Osteoblast (primary cell): ENCODE measurements at places on chromosomes 3 and 15. TPM values are rescaled to one million over a fixed set of nuclear protein-coding genes. Genes with fewer than 3 reads are reported as not detected.
A peak's percentile ranks its signal among the peaks of the same experiment; 100 is the strongest.

- H3K4me3 ChIP-seq = no peak overlapping the region
- H3K27me3 ChIP-seq = no peaks in the 10 kb centered on the region
- peaks cover 20% of the 10 kb centered on the region for H3K36me3 ChIP-seq
- peak overlapping the region; percentile 60 for H3K27ac ChIP-seq
- DNase-seq = peak; percentile 77
Measured at GRCh38 chr3:52570076-52570475, 33.7 kb downstream of the UQCC5 start.

DNA sequence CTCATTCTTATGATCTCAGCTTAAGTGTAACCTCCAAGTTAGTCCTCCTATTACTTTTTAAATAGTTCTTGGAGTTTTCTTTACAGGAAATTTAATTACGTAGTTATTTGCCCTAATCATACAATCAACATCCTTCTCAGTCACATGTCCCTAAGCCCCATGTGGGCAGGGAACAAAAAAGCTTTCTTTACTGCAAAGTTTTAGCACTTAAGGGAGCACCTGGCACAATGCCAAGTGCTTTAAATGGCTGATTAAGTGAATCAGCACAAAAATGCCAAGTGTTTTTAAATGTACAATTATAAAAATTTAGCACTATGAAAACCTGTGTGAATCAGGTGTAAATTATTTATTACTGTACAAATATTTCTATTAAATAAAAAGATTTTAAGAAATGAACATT, 445.3 kb downstream of the C3orf38 start:
- no peaks in the 10 kb centered on the region for H3K36me3 ChIP-seq
- H3K4me3 ChIP-seq = no peak overlapping the region
- H3K27me3 ChIP-seq = no peaks in the 10 kb centered on the region
- no peak for DNase-seq
- H3K27ac ChIP-seq = no peak overlapping the region
- H3K4me1 ChIP-seq = no peaks in the 10 kb centered on the region

- no peak overlapping the region for H3K27ac ChIP-seq
- H3K4me1 ChIP-seq = no peaks in the 10 kb centered on the region
- DNase-seq = no peak
- no peaks in the 10 kb centered on the region for H3K27me3 ChIP-seq
Measured at GRCh38 chr3:182397164-182397563, 396.1 kb upstream of the ATP11B start.

- no peaks in the 10 kb centered on the region for H3K4me1 ChIP-seq
- DNase-seq = no peak
- no peak overlapping the region for H3K27ac ChIP-seq
- no peaks in the 10 kb centered on the region for H3K27me3 ChIP-seq
- H3K36me3 ChIP-seq = no peaks in the 10 kb centered on the region
- no peak overlapping the region for H3K4me3 ChIP-seq
Measured at GRCh38 chr3:117217355-117217754, 507.8 kb downstream of the TUSC7 start.

GRCh38 chr15:57421110-57421509, 44.8 kb downstream of the CGNL1 start:
- no peak overlapping the region for H3K27ac ChIP-seq
- peaks cover 11% of the 10 kb centered on the region for H3K27me3 ChIP-seq
- no peak overlapping the region for H3K4me3 ChIP-seq
- H3K4me1 ChIP-seq = peaks cover 10% of the 10 kb centered on the region
- no peak for DNase-seq

DNA sequence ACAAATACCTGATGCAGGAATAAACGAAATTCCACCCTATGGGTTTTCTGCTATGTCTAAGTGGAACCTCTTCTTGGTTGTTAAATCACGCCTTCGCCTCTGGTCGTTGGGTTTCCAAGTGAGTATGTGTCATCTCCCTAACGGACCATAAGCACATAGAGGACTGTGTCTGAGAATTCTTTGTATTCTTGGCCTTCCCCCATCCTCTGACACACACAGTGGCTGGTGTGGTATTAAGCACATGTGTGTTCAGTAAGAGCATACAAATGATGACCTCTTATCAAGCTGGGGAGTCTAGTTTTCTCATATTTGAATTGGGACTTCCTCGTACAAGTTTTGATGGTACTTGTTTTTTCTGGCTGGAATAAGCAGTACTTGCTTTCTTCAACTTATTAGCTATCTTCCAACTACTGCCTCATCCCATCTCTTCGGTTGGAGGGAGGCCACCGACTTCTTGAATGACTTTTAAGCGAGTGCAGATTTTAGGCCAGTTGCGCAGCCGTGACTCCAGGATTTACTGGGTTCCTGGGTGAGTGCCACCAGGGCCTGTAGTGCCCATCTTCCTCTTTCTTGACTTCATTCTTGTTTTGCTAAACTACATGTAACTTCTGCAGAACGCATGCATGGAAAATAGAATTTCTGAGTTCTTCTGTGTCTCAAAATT, 240.2 kb downstream of the ADAMTS17 start:
- no peaks in the 10 kb centered on the region for H3K4me1 ChIP-seq
- no peak overlapping the region for H3K27ac ChIP-seq
- H3K27me3 ChIP-seq = no peaks in the 10 kb centered on the region
- no peak overlapping the region for H3K4me3 ChIP-seq
- DNase-seq = no peak

DNA sequence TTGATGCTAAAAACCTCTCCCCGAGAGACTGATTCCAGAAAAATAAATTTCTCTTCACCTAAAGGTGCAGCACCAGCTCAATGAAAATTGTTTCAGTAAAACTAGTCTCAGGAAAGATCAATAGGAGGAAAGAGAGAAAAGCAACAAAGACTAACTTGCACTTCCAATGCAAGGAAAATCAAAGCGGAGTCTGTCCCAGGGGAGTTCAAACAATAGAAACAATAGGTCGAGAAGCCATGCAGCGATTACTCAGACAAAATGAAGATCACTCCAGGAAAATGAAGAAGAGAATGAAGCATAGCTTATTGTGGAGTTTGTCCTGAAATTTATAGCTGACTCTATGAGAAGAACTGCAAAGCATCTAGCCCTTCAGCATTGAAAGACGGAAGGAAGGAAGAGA, 105.1 kb upstream of the FRMD4B start:
- H3K27me3 ChIP-seq = no peaks in the 10 kb centered on the region
- H3K4me3 ChIP-seq = no peak overlapping the region
- no peaks in the 10 kb centered on the region for H3K4me1 ChIP-seq
- no peaks in the 10 kb centered on the region for H3K36me3 ChIP-seq
- H3K27ac ChIP-seq = no peak overlapping the region

GRCh38 chr15:50321680-50322210, 33.3 kb downstream of the GABPB1 start:
- H3K4me3 ChIP-seq = no peak overlapping the region
- H3K27me3 ChIP-seq = no peaks in the 10 kb centered on the region
- H3K36me3 ChIP-seq = no peaks in the 10 kb centered on the region
- H3K4me1 ChIP-seq = no peaks in the 10 kb centered on the region
- DNase-seq = peak; percentile 46

DNA sequence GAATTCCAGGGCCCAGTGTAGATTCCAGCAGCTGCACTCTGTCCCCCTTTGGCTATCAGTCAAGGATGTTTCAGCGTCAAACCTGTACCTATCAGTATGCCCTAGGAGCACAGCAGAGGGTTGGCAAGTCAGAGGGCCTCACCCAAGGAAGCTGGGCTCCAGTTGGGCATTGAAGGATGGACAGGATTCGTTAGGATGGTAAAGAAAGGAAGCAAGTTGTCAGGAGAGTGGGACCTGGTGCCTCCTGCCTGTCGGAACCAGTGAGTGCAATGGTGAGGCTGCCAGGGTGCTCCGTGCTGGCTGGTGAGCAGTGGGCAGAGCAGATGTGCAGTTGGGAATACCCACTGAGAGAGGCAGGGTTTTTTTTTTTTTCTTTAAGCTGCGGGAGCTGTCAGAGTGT, 157.2 kb downstream of the CHDH start:
- peaks cover 3% of the 10 kb centered on the region for H3K27me3 ChIP-seq
- no peak for DNase-seq
- H3K27ac ChIP-seq = no peak overlapping the region
- H3K36me3 ChIP-seq = no peaks in the 10 kb centered on the region
- no peak overlapping the region for H3K4me3 ChIP-seq
- H3K4me1 ChIP-seq = no peaks in the 10 kb centered on the region

- no peak overlapping the region for H3K4me3 ChIP-seq
- peaks cover 25% of the 10 kb centered on the region for H3K4me1 ChIP-seq
- no peaks in the 10 kb centered on the region for H3K27me3 ChIP-seq
Measured at GRCh38 chr3:197428952-197429351, 126.8 kb downstream of the BDH1 start.

DNA sequence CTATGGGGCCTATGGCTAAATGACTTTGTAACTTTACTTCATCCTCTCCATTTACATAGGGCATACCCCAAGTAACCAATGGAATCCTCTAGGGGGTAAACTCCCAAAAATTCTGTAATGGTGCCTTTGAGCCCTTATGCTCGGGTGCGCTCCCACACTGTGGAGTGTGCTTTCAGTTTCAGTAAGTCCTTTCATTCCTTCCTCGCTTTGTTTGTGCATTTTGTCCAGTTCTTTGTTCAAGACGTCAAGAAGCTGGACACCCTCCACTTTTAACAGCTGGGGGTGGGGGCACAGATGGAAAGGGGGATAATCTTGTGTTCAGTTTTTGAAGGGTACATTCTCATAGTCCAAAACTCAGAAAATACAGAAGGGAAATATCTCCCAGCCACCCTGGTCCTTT, 84.4 kb upstream of the C2CD4B start:
- no peak overlapping the region for H3K4me3 ChIP-seq
- no peaks in the 10 kb centered on the region for H3K36me3 ChIP-seq
- DNase-seq = no peak
- peaks cover 23% of the 10 kb centered on the region for H3K27me3 ChIP-seq
- no peak overlapping the region for H3K27ac ChIP-seq

DNA sequence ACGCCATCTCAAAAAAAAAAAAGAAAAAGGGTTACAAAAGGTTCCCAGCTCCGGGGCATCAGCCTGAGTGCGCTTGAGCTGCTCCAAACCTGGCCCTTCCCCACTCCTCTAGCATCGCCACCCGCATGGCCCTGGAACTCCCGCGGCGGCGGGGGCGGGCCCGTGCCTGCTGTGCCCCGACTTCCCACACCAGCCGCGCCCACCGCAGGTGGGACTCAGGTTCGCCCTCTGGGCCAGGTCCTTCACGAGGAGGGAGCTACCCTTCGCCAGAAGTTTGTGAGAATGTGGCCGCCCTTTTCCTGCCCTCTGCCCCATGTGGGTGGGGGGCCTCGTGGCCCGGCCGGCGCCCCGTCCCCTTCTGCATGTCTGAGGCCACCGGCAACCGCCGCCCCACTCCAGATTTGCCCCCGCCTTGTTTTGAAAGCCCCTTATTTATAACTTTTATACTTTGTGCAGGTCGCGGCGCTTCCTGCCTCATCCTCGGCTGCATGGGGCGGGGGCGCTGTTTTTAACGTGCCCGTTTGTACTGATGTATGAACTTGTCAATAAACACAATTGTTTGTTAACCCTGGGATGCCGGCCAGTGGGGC, 507 bp upstream of the JMJD7 start:
- H3K4me3 ChIP-seq = peak overlapping the region; percentile 80
- peaks cover 15% of the 10 kb centered on the region for H3K4me1 ChIP-seq
- DNase-seq = peak; percentile 31
- peaks cover 18% of the 10 kb centered on the region for H3K36me3 ChIP-seq
- H3K27ac ChIP-seq = no peak overlapping the region

DNA sequence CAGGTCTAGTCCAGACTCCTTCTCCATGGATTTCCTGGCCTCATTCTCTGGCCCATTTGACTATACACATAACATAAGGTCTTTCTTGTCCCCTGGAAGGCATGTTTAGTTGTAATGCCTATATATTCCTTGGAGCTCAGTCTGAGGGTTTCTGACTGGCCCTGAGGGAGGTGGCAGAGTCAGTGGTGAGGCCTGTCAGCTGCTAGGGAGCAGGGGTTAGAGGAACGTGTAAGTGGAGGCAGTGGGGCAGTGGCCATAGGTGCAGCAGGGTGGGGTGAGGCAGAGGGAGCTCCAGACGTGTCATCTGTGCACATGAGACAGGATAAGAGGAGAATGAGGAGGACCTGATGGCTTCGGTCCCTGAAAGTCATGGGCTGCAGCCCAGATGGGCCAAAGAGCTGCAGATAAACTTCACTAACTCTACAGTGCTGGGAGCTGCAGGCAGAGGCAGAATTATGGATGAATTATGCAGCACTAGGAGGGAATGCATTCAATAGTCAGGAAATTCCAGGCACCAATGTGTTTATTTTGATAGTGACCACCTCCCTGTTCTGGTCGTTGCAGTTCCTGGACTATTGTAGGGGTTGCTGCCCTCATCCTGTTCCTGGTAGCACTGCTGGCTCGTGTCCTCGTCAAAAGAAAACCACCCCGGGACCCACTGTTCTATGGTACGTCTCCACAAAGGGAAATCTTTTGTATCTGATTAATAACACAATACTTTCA, 4.9 kb downstream of the TM6SF1 start:
- no peak overlapping the region for H3K4me3 ChIP-seq
- H3K4me1 ChIP-seq = peaks cover 5% of the 10 kb centered on the region
- H3K27ac ChIP-seq = no peak overlapping the region
- peaks cover 17% of the 10 kb centered on the region for H3K27me3 ChIP-seq
- DNase-seq = peak; percentile 89

- H3K27ac ChIP-seq = no peak overlapping the region
- peaks cover 11% of the 10 kb centered on the region for H3K27me3 ChIP-seq
- no peak for DNase-seq
Measured at GRCh38 chr3:46243560-46243959, 1.3 kb downstream of the CCR3 start.

GRCh38 chr3:141114816-141115460, 63.8 kb downstream of the SPSB4 start:
- H3K36me3 ChIP-seq = no peaks in the 10 kb centered on the region
- H3K4me1 ChIP-seq = no peaks in the 10 kb centered on the region
- no peak for DNase-seq
- no peaks in the 10 kb centered on the region for H3K27me3 ChIP-seq
- H3K27ac ChIP-seq = no peak overlapping the region
- no peak overlapping the region for H3K4me3 ChIP-seq

GRCh38 chr3:158528076-158528674, 42.8 kb upstream of the MLF1 start:
- no peak for DNase-seq
- H3K36me3 ChIP-seq = no peaks in the 10 kb centered on the region
- H3K4me3 ChIP-seq = no peak overlapping the region

DNA sequence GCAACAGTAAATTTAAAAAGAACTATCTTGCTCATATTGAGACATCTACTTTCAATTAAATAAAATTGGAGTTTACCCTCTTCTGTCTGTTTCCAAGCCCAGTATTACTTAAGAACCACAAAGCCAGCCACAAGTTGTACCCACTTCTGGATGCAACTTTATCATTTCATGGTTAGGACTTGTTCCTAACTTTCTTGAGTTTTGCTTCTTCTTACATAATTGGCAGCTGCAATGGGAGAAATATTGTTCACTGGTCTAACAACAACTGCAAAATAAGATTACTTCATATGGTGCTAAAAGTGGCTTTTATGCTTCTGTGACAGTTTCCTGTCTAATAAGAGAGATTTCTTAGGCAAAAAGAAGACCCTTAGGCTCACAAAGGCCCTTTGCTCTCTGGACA, 240.6 kb downstream of the OTOL1 start:
- H3K36me3 ChIP-seq = no peaks in the 10 kb centered on the region
- no peak overlapping the region for H3K4me3 ChIP-seq
- H3K27me3 ChIP-seq = no peaks in the 10 kb centered on the region
- H3K4me1 ChIP-seq = no peaks in the 10 kb centered on the region
- no peak for DNase-seq
- no peak overlapping the region for H3K27ac ChIP-seq

PCCB gene
- total RNA-seq = 53.9 and 58.9 TPM in 2 replicates

MKRN3 gene
- 0.36 and 0.59 TPM in 2 replicates for total RNA-seq

CPEB1 gene
- 29.2 and 36.6 TPM in 2 replicates for total RNA-seq

XIRP1 gene
- total RNA-seq = under 0.01 TPM in 2 replicates

GOLGA6L7 gene
- not detected in 2 replicates for total RNA-seq

TOPBP1 gene
- 33.7 and 36.5 TPM in 2 replicates for total RNA-seq

RTP3 gene
- total RNA-seq = not detected in 2 replicates
